HuH-7.5 (cell line): ENCODE measurements at places on chromosomes 5 and 9.

DNA sequence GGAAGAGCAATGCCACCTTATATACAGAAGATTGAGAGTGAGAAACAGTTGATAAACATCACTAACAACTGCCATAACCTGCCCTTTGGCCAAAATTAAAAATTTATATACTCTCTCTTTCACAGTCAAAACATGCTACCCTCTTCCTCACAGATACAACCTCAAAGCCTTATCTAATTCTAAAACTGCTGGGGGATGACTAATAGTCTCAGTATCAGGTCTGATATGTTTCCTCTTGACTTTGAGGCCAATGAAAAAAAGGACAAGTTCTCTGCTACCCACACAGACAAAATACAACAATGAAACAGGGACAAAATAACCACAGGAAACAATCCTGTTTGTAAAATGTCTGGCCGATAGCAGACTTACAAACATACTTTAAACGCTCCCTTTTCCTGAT lies 485.6 kb upstream of the NUDT12 start:
- no peak for DNase-seq

GRCh38 chr5:141753143-141753970 lies 71.3 kb upstream of the ARAP3 start:
- DNase-seq, result no peak

GRCh38 chr5:158406884-158407823 lies 548.2 kb upstream of the CLINT1 start:
- no peak for DNase-seq

DNA sequence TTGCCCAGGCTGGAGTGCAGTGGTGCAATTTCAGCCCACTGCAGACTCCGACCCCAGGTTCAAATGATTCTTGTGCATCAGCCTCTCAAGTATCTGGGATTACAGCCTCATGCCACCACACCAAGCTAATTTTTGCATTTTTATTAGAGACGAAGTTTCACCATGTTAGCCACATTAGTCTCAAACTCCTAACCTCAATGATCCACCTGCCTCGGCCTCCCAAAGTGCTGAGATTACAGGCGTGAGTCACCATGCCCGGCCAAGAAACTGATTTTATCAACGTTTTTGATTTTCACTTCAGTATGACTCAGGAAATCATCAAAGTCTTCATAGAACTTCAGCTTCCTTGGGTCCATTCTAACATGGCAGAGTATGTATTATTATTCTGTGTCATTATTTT lies 125.4 kb downstream of the GABRG2 start:
- DNase-seq, result no peak

- DNase-seq, result no peak
Observed at GRCh38 chr5:79800979-79801827, 111.6 kb downstream of the CMYA5 start.

DNA sequence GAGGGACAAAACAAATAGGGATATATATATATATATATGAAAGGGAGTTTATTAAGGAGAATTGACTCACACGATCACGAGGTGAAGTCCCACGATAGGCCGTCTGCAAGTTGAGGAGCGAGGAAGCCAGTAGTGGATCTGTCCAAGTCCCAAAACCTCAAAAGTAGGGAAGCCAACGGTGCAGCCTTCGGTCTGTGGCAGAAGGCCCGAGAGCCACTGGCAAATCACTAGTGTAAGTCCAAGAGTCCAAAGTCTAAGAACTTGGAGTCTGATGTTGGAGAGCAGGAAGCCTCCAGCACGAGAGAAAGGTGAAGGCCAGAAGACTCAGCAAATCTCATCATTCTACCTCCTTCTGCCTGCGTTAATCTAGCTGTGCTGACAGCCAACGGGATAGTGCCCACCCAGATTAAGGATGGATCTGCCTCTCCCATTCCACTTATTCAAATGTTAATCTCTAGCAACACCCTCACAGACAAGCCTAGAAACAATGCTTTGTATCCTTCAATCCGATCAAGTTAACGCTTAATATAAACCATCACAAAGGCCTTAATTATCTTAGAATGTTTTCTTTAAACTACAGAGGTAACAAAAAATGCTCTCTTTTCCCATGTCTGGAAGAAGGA lies 23.8 kb upstream of the DAB2 start:
- DNase-seq, result no peak

DNA sequence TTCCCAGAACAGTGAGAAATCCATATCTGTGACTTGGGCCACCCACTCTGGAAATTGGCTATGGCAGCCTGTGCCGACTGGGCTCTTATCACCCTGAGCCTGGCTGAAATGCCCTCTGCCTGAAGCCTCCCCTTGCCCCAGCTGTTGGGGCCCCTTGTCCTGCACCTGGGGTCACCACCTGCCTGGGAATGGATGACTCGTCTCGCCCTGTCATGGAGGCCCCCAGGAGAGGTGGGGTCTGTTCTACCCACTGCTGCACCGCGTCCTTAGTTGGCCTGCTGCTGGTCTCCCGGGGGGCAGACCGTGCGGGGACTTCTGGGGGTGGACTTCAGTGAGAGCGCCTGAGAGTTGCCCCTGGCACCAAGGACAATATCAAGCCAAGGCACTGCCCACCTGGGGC lies 46.6 kb upstream of the COL5A1 start:
- DNase-seq, result no peak

DNA sequence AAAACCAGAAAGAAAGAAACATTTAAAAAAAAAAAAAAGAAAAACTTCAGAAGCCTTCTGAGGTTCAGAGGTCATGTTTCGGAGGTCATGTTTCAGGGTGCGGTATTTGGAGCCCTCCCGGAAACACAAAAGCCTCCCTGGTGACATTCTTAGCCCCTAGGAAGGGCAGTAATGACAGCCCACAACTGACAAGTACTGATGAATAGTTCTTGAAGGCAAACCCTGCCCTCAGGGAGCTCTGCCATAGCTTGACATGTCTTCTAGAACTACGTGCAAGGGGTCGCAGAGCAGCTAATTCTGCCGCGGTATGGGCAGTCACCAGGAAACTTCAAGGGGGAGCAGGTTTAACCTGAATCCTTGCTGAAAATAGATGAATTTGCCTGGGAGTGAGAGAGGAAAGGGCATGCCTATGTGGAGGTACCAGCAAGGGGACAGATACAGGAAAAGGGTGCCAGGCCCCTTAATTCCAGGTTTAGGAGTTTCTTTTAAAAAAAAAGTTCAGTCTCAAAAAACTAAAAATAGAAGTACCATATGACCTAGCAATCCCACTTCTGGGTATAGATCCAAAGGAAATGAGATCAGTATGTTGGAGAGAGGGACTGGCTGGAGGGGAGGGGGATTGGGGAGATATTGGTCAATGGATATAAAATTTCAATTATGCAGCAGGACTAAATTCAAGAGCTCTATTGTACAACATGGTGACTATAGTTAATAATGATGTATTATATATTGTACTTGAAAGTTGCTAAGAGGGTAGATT lies 98.4 kb downstream of the C9orf152 start:
- DNase-seq, result no peak

- DNase-seq, result no peak
Observed at GRCh38 chr9:128625391-128626146, 31.1 kb downstream of the DYNC2I2 start.

- no peak for DNase-seq
Observed at GRCh38 chr9:68750255-68750654, 45.2 kb downstream of the PIP5K1B start.

DNA sequence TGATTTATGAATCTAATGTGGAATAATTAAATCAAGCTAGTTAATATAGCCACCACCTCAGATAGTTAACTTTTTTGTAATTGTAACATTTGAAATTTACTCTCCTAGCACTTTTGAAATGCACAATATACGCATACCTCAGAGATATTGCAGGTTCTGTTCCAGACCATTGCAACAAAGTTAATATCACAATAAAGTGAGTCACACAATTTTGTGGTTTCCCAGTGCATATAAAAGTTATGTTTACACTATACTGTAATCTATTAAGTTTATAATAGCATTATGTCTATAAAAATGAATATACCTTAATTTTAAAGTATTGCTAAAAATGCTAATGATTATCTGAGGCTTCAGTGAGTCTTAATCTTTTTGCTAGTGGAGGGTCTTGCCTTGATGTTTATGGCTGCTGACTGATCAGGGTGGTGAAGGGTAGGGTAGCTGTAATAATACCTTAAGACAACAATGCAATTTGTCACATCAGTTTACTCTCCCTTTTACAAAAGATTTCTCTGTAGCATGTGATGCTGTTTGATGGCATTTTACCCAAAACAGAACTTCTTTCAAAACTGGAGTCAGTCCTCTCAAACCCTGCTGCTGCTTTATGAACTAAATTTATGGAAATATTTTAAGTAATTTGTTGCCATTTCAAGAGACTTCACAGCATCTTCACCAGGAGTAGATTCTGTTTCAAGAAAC lies 235.1 kb upstream of the ADAMTSL1 start:
- DNase-seq, result no peak

GRCh38 chr5:155834271-155834975 lies 492.5 kb upstream of the SGCD start:
- no peak for DNase-seq
